ENCODE measurements at places on chromosomes 11 and 22. TPM values are rescaled to one million over a fixed set of nuclear protein-coding genes. Genes with fewer than 3 reads are reported as not detected.

FOLR3 gene
- not detected for total RNA-seq

KRTAP5-7 gene
- total RNA-seq, result not detected

TMX2 gene
- 84.4 TPM for total RNA-seq

GP1BB gene
- 60.3 TPM for total RNA-seq

HBD gene
- total RNA-seq, result not detected

SULT4A1 gene
- total RNA-seq, result 0.14 TPM

NXPE2 gene
- total RNA-seq, result 0.68 TPM

- peak; percentile 56 for DNase-seq
Observed at GRCh38 chr11:10348650-10349280, 43.9 kb downstream of the ADM start.

GRCh38 chr22:17787241-17787640 is 13.0 kb upstream of the BID start:
- DNase-seq, result no peak

DNA sequence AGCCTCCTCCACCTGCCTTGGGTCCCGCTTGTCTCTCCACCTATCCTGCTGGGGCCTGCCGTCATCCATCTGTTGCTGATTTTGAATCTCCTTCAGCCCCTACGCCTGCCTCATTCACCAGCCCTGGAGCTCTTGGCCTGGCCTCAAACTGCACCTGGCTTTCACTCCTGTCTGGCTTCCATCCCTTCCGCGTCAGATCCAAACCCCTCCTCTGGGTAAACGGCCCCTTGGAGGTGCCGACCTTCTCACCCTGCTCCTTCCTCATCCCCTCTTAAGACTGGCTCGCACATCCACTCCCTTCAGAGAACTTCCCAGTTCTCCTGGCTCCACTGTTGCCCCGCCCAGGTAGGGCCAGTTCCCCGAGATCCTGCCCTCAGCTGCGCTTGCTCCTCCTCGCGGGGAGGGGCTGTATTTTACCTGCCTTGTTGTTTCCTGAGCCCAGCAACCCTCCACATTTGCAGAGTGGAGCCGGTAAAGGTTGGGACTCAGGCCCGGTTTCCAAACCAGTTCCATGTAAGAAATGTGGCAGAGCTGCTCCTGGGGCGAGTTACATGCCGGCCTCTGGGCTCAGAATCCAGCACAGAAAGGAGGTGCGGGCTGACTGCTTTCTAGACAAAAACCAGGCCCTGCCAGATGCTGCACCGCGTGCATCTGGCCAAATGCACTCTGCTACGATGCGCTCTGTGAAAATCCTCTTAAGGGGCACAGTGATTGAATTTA is 13.9 kb upstream of the SHANK2 start:
- peak; percentile 78 for DNase-seq

DNA sequence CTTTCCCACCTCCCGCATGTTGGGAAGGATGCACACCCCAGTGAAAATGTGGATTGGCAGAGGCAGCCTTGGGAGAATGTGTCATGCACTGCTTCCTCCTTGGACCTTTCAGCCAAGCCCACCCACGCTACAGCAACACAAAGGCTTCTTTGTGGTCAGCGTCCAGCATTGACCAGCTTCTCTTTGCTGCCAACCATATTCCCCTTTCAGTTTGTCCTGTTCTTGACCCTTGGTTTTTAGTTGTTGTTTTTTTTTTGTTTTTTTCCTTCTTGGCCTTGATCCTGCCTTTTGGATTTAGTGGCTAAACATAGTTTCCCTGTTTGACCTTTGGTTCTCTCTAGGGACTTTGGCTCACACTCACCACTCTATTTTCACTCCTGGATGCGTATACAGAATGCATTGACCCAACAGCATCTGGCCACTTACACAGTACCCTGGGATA is 573.6 kb downstream of the INSC start:
- no peak for DNase-seq

- DNase-seq, result no peak
Observed at GRCh38 chr11:85407648-85408047, 219.5 kb downstream of the DLG2 start.
